ENCODE measurements at places on chromosomes 3 and 15. TPM values are rescaled to one million over a fixed set of nuclear protein-coding genes. Genes with fewer than 3 reads are reported as not detected.
A peak's percentile ranks its signal among the peaks of the same experiment; 100 is the strongest.

- DNase-seq: no peak
- H3K27ac ChIP-seq: no peak overlapping the region
- no peaks in the 10 kb centered on the region for H3K4me1 ChIP-seq
- no peaks in the 10 kb centered on the region for H3K27me3 ChIP-seq
Observed at GRCh38 chr3:154184582-154184981, 63.4 kb downstream of the ARHGEF26 start.

- no peak overlapping the region for H3K27ac ChIP-seq
- H3K36me3 ChIP-seq: peaks cover 76% of the 10 kb centered on the region
- peak; percentile 55 for DNase-seq
- H3K4me3 ChIP-seq: no peak overlapping the region
Observed at GRCh38 chr15:85745525-85746150, 49.1 kb downstream of the KLHL25 start.

The ACOX2 gene
- 18.1 TPM for total RNA-seq

The CCR4 gene
- not detected for total RNA-seq

DNA sequence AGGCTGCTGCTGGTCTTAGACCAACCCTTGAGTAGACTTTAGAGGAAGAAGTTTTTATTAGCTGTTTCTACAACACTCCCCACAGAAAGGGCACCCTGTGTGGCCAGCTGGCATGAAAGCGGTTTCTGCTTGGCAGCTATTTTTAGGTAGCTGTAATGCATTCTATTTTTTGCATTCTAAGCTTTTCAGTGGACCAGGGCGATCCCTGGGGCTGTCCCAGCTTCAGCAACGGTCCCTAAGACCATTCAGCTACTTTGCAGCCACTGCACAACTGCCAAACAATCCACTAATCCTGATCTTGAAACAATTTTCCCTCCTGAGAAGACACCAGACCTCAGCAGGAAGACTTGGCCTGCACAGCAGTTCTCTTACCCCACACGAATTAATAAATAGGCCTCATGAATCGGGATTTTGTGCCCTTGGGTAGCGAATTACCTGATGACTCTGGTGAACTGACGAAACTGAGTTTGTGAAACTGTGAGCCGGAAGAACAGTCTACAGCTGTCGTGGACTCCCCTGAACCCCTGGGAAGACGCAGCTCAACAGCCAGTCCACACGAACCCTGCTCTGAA is 14.6 kb upstream of the TFRC start:
- H3K27me3 ChIP-seq: no peaks in the 10 kb centered on the region
- peak overlapping the region; percentile 40 for H3K4me3 ChIP-seq
- no peaks in the 10 kb centered on the region for H3K36me3 ChIP-seq
- peak; percentile 51 for DNase-seq
- peak overlapping the region; percentile 84 for H3K27ac ChIP-seq

The FSIP1 gene
- total RNA-seq: not detected

- H3K27ac ChIP-seq: no peak overlapping the region
- H3K4me1 ChIP-seq: no peaks in the 10 kb centered on the region
- no peak overlapping the region for H3K4me3 ChIP-seq
- no peaks in the 10 kb centered on the region for H3K36me3 ChIP-seq
Observed at GRCh38 chr3:68819361-68819760, 113.0 kb downstream of the TAFA4 start.

The ALDH1A2 gene
- 2.5 TPM for total RNA-seq

The SGO1 gene
- not detected for total RNA-seq

Data from psoas muscle (tissue), 8 donors.